ENCODE measurements at places on chromosomes 13 and 19.
A peak's percentile ranks its signal among the peaks of the same experiment; 100 is the strongest.

DNA sequence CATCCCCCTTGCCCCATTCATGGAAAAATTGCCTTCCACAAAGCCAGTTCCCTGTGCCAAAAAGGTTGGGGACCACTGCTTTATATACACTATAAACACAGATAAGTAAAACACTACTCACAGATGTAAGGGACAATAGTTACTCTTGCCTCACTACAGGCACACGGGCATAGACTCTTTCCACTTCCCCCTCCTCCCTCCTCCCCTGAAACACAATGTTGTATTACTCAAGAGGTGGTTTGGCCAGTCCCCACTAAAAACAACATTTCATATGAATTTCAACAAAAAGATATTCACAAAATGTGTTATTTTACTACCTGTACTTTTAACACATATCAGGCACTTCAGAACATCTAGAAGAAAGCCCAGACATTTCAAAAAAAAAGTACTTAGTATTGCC, 45.1 kb downstream of the EPSTI1 start:
- DNase-seq, result no peak

DNA sequence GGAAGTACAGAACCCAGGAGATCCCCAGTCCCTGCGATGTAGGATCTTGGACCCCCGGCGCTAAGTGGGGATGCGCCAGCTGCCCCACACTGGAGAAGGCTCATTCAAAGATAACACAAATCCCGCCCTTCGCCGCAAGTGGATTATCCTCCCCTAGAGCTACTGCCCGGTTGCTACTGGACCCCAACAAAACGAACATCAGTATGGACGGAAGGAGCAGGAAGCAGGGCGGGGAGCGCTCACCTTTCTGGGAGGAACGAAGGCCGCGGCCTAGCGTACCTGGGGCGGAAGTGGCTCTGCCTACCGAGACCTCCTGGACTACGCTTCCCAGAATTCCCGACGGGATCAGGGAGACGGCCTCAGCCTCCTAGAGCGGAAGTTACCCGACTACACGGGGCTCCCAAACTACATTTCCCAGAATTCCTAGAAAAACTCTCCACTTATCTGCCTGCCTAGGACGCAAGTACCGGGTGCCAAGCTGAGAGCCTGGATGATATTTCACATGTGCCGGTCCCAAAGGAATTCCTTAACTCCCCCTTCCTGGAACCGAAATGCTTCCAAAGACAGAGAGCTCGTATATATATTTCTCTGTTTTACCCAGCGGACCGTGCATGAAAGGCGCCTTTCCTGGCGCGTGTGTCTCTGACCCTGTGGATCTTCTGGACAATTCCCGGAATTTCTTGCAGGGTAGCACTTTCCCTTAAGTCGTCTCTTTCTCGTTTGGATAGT, at the start of gene ZNF112:
TSS of gene ZNF112 (minus strand) at position 298 of the 729 bp plus-strand sequence. CDS start 16,141 bp downstream, outside the sequence.
- no peak for DNase-seq

- no peak for DNase-seq
These were observed 5.9 kb upstream of the TEKTIP1 start for GRCh38 chr19:3533033-3533432.

- no peak for DNase-seq
These were observed 20.9 kb downstream of the KLHL26 start for GRCh38 chr19:18657590-18658365.

- DNase-seq, result no peak
These were observed 36.1 kb upstream of the ANKRD10 start for GRCh38 chr13:110950819-110951570.

DNA sequence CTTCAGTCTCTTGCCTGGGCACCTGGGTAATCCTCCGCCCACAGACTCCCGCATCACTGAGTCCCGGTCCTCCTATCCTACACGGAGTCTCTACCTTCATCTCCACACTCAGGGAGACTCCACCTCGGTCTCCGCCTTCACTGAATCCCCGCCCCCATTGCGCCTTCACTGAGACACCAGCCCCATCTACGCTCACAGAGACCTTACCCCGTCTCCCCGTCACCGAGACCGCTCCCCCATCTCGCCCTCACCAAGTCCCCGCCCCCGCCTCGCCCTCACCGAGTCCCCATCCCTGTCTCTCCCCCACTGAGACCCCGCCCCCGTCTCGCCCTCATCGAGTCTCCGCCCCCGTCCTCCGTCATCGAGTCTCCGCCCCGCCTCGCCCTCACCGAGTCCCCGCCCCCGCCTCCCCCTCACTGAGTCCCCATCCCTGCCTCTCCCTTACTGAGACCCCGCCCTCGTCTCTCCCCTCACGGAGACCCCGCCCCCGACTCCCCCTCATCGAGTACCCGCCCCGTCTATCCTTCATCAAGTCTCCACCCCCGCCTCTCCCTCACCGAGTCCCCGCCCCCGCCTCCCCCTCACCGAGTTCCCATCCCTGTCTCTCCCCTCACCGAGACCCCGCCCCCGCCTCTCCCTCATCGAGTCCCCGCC, 23.1 kb upstream of the ZNF846 start:
- peak; percentile 87 for DNase-seq
